ENCODE measurements at places on chromosomes 11 and 22.

- DNase-seq = no peak
Observed at GRCh38 chr22:24683691-24684090, 80.7 kb downstream of the GGT1 start.

GRCh38 chr11:42528471-42528870, 783.3 kb upstream of the API5 start:
- DNase-seq = no peak

- DNase-seq = no peak
Observed at GRCh38 chr11:62472063-62472884, 53.4 kb downstream of the SCGB1A1 start.

GRCh38 chr11:50278756-50279155, 246.1 kb downstream of the OR4C45 start:
- DNase-seq = no peak

DNA sequence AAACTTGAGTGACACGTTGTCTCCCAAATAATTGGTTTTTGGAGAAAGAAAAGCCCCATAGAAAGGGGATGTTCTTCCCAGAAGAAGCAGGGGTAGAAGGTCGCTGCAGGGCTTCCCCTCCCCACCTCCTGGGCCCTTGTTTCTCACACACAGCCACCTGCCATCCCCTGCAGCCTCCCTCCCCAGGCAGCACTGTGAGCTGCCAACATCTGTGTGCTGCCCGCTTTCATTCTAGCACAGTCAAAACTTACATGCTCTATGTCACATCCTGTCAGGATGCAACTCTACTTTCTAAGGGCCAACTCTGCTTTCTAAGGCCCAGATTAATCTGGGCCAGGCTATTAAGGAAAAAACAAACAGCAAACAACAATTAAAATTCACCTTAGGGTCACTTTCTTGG, 309.4 kb upstream of the ZC3H12C start:
- no peak for DNase-seq

- DNase-seq = peak; percentile 13
Observed at GRCh38 chr22:19812910-19813309, 41.8 kb downstream of the GNB1L start.

DNA sequence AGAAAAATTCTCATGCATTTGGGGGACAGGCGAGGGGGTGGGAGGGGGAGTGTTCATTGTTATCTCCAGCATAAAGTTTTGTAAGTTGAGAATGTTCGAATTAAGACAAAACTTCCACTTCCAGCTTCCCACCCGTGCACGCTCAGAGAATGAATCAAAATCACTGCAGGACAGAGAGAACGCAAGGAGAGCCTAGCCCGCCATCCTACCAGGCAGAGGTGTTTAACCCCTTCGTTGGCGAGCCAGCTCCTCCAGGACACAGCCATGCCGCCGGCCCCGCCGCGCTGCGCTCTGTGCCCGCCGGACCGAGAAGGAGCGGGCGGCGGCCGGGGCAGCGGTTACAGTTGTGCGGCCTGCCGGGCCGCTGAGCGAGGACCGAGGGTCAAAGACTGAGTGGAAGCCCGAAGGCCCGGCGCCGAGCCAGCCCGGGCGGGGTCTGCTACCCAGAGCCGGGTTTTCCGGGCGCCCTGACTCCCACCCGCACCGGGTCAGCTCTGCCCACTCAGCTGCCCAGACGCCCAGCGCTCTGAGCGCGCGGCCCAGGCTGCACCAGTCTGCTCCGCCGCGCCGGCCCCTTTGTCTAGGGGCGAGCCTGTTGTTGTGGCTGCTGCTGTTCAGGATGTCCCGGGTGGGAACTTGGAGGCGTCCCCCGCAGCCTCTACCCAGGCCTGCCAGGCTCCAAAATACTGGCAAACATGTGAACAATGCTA, at the start of gene NOX4:
Gene NOX4 (minus strand): TSS at position 395 of the 710 bp plus-strand sequence. CDS start 129 bp downstream, at position 266.
- no peak for DNase-seq

DNA sequence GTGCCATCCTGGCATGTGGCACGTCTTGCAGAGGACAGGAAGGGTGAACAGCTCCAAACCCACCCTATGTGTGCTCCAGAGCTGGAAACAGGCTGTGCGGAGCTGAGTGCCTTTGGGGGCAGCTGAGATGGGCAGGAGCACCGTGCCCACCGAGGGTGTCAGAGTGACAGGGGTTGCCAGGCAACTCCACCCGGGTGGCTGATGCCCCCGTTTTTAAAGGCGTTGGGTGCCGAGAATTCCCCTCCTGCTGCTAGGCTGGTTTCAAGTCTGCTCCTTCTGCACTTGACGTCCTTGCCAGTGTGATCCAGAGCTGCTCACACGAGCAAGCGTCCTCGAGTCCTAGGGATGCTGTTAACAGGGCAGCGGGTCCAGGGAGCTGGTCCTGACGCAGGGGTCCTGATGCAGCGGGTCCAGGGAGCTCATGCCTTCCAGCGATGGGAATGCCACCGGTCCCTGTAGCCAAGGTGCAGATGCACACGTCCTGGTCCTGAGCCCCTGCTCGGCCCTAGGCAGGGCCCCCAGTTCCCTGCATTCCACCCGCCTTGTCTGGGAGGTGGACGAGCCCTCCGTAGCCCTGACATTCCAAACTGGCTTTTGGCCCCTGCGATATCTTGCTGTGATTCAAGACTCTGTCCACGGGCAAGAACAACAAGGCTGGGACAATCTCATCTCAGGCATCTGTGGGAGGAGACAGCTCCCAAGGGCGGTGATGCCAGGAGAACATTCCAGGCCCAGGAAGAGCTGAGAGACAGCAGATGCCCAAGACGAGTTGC, 4.9 kb downstream of the KCNQ1 start:
- DNase-seq = peak; percentile 53

DNA sequence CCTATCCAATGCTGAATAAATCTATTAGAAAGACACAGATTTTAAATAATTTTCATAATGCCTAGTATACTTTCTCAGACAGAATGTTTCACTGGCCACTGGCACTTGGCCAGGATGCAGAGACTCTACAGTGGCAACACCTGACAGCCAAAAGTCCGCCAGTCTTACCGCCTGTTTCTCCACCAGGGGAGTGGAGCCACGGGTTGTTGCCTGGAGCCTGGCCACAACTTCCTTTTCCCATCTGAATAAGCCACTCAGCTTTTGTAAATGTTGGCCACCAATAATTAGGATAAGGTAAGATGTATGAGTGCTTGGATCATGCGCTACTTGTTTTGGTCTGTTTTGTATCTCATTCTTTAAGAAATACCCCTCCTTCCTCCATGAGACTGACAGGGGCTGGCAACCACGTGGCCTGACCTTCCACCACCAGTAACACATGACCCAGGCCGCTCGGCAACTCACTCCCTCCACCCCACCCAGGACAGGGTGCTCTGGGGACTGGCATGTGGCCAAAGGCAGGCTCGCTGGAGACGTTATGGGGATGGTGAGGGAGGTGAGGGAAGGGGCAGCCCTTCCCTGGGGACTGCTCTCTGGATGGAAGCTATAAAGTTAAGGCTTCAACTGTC, 93.0 kb upstream of the BID start:
- DNase-seq = no peak

DNA sequence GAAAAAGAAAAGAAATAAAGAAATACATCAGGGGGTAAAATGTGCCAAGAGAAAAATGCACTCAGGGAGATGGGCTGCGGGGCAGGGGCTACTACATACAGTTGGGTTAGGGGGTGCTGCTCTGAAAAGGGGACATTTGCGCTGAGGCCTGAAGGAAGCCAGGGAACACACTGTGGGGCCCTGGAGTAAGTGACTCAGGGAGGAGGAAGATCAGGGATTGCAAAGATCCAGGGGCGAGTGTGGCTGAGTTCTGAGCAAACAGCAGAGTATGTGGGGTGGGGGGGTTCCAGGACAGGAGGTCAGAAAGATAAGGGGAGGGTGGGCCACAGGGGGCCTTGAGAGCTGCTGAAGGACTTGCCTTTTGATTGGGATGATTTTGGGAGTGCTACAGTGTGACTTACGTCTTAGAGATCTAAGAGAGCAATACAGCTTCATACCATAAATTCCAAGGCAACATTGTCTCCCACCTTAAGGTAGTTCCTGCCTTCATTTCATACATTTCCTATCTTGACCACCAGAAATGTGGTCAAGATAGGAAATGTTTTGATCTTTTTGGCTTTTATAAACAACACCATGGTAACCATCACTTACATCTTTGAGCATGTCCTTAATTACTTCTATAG, 5.8 kb downstream of the A4GALT start:
- DNase-seq = no peak

DNA sequence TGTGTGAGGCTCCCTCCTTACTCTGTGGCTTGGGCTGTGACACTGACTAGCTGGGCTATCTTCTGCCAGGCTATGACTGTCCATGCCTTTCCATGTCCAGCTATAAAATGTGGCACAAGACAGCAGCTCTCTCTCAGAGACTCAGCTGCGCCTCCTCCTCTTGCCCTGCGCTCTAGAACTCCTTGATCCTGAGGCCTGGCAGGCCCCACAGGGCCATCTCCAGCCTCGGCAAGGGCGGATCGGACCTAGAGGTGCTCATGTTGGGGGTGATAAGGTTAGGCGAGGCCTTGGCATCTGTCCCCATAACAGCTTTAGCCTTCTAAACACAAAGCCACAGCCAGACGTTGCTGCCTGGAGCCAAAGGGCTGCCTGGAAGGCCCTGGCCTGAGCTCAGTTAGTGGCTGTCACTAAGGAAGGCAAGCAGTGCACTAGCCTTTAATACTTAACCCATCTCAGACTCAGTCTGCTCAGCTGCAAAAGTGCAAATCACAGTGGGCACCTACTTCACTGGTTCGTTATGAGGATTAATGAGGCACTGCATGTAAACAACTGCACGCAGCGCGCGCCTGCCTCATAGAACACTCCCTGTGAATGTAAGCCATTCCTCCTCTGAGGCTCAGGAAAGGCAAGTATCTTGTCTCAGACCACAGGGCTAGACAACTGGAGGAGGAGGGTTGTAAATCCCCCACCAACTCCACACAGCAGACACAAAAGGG, 1.2 kb downstream of the GUCD1 start:
- no peak for DNase-seq

DNA sequence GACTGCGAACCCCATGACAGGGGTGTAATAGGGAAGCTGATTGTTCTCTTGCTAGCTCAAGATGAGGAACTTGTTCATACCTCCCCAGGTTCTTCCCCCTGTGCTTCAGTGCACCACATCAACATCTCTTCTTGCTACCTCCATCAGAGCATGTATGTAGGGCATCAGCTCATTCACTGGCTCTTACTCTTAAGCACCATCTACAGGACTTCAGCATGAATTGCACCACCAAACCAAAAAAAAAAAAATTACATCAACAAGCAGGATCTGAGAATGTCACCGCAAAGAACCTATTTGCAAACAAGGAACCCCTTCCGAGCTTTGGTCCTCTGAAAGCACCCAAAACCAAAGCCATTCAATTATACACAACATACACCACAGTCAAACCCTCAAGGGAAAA, 2226.5 kb upstream of the RAG2 start:
- no peak for DNase-seq

DNA sequence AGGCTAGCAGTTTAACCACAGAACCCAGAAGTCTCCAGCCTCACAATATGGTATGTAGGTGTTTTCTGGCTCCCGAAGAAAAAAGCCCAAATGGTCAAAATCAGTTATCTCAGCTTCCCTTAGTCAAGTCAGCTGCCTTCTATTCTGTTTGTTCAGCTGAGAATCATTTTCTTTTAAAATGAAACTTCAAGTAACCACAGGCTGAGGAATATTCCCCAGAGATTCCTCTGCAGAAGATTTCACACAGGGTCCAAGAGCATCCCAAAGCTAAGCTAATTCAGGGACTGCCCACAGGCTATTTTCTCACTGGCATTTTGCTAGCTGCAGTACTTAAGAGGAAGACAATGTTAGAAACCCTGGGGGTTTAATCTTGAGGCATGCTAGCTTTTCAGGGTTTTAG, 977.0 kb upstream of the CHORDC1 start:
- DNase-seq = no peak

Data from activated naive CD4-positive, alpha-beta T cell treated with anti-CD3 and anti-CD28 coated beads, Interleukin-2, amount 50 U/mL, for 72 hours (primary cell).